ENCODE measurements at places on chromosomes 3 and 15.

- DNase-seq = no peak
These were observed 694.6 kb downstream of the TUSC7 start for GRCh38 chr3:117404141-117404540.

- no peak for DNase-seq
These were observed 558.5 kb downstream of the FOXP1 start for GRCh38 chr3:71025010-71025409.

DNA sequence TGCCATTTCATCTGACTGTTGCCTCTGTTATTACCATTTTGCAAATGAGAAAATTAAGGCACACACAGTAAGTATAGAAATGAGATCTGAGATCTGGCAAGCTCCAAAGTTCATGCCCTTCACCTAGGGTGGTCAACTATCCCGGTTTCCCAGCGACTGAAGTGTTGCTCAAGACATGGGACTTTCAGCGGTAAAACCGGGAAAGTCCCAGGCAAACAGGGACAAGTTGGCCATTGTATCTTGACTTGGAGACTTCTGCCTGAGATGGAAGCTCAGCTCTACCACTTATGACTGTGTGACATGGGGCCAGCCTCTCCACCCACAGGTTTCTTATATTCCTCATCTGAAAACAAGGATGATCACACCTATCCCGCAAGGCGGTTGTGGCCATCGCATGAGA is 55.6 kb upstream of the TPM1 start:
- no peak for DNase-seq

DNA sequence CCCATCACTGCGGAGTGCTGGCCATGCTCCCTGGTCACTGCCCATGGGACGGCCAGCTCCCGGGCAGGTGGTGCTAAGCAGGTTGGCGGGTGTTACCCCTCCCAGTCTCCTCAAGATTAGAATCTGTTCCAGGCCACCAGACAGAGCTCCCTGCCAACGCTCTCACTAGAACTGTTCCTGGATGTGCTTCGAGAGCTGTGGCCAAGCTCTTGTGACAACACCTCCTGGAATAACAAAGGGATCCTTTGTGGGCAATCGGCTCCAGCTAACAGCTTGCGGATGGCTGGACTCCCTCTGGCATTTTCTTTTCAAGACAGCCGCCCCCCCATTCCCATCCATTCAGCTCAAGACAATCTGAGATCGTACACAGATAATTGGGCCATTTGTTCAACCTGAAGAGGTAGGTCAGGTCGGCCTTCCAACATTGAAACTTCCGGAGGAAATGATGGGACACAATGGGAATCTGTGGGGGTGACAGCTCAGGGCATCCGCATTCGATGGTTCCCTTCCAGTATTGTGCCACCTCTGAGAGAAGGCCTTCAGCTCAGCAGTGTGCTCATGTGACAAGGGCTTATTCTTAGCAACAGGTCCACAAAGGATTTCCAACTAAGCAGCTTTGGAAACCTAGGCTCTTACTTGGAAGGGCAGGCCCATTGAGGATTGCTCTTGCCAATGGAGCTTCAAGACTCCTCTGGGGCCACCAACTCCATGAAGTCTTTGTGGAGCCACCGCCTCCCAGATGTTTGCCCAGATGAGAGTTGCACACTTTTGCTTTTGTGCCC is 11.6 kb upstream of the EPHB3 start:
- no peak for DNase-seq

GRCh38 chr3:172766241-172766640 is 15.7 kb downstream of the ECT2 start:
- DNase-seq = no peak

DNA sequence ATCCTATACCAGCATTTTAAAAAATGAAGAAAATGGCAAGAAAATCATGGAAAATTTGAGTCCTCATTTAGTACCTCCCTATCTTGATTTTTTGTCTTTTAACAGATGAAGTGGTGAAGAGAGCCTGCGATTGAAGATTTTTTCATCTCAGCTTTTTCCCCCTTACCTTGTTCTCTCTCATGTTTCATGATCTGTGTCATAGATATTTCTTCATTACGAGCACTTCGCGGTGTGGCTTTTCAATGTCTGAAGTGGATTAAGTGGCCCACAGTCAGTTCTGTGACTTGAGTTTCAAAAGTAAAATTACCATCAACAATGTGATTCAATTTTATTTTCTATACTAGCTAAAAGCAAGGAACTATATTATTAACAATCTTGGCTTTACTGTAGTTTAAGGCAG is 147.2 kb downstream of the FNDC3B start:
- DNase-seq = no peak

- DNase-seq = no peak
These were observed 95.8 kb upstream of the TGFBR2 start for GRCh38 chr3:30510596-30510995.

DNA sequence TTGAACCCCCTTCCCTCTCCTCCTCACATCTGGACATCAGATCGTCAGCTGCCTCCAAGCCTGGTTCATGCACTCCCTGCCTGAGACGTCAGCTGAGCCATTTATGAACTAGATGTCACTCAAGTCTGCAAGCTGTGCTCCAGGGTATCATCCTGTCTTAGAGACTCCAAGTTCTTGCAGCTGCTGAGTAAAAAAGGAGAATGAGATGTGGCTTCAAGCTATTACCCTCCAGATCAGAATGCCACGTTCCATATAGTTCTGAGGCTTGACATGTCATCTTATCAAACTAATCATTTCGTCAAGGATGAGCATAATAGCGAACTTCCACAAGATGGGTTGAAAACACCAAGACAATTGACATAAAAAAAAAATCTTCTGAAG is 766.3 kb downstream of the TBL1XR1 start:
- no peak for DNase-seq

- no peak for DNase-seq
These were observed 207.7 kb downstream of the RAP2B start for GRCh38 chr3:153369561-153370374.

GRCh38 chr3:170714122-170714521 is 128.2 kb upstream of the SLC7A14 start:
- DNase-seq = no peak

DNA sequence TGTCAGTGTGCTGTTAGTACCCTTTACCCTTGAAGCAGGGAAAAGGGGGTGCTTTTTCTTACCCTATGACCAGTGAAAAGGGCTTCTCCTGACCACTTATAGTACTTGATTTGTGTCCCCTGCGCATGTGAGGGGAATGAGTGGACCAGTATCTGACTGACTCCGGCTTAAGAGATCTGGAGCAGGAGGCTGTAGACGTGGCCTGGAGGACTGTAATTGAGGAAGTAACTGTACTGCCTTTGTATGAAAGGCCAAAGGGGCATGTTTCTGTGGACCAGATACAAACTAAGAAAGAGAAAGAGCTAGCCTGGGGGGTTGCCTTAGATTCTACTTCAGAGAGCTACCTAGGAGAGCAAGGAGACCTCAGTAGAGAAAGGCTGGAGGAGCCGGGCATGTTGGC is 89.9 kb upstream of the TBL1XR1 start:
- DNase-seq = no peak

DNA sequence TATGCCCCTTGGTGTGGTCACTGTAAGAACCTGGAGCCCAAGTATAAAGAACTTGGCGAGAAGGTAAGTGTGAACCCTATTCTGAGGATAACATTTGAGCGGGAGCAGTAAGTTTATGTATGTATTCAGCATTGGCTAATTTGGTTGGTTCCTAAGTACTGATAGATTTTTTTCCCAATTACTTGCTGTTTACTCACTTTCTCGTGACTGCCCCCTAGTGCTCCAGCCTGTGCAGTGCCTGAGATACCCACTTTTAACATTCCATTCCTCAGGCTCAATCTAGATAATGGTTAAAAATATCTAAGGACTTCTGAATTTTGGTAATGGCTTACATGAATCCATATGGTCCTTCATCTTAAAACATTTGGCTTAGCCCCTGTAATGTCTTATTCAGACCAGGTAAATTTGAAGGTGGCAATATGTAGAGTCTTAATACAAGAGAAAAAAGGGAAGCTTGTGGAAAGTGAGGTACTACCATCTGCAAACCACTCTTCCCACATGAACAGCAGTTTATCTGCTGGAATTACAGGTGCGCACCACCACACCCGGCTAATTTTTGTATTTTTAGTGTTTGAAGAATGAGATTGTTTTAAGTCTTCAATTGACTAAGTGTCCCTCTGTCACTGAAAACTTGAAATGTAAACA is 7.1 kb downstream of the ELL3 start:
- DNase-seq = no peak

- no peak for DNase-seq
These were observed 27.2 kb downstream of the ABI3BP start for GRCh38 chr3:100966049-100966491.

DNA sequence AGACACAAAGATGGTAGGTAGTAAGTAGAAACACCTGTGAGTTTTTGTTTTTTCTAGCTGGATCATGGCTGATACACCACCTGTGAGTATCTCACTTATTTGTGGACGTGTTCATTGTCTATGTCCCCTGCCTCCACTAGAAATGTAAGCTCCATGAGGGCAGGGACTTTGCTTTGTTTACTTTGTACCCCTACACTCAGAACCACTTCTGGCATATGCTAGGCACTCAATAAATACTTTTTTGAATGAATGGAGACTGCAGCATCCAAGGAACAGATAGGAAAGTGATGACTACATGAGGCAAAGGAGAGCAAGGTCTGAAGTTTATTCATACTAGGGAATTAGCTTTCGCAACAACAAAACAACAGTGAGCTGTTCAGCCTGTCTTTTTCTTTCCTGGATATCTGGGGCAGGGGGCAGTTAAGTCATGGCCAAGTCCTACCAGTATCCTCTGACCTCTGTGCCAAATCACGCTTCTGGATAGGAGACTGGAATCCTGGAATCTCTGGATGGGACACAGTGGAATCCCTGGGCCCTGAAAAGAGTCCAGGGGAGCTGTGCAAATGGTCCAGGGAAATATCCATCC is 11.6 kb upstream of the EPB42 start:
- no peak for DNase-seq

DNA sequence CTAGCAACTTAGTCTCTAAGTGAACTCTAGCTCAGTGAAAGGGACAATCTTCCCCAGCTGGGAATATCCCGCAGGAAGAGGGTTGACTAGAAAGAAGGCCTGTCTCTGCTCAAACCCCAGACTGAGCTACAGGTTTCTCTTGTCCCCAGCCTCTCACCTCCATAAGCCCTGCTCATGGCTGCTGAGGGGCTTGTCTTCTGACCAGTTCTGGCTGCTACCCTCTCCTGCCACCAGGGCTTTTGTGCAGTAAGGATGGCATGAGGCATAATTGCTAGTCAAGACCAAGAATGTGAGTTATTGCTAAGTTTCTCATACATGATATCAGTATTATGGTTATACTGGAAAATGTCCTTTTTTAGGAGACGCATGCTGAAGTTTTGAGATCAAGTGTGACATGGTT is 21.3 kb downstream of the WDR53 start:
- no peak for DNase-seq

GRCh38 chr15:88246081-88246480 is 10.5 kb downstream of the NTRK3 start:
- no peak for DNase-seq

- no peak for DNase-seq
These were observed 490.9 kb upstream of the ADAMTS9 start for GRCh38 chr3:65178703-65179102.

- no peak for DNase-seq
These were observed 11.0 kb downstream of the CHRNA7 start for GRCh38 chr15:32041294-32041693.

GRCh38 chr3:52454938-52455282 is 494 bp upstream of the NISCH start:
- DNase-seq = no peak

- no peak for DNase-seq
These were observed 7.0 kb upstream of the ACTC1 start for GRCh38 chr15:34802371-34802770.

GRCh38 chr15:88852476-88852875 is 42.9 kb downstream of the HAPLN3 start:
- DNase-seq = no peak

- no peak for DNase-seq
These were observed 18.2 kb downstream of the DNAJB8 start for GRCh38 chr3:128448491-128448890.

DNA sequence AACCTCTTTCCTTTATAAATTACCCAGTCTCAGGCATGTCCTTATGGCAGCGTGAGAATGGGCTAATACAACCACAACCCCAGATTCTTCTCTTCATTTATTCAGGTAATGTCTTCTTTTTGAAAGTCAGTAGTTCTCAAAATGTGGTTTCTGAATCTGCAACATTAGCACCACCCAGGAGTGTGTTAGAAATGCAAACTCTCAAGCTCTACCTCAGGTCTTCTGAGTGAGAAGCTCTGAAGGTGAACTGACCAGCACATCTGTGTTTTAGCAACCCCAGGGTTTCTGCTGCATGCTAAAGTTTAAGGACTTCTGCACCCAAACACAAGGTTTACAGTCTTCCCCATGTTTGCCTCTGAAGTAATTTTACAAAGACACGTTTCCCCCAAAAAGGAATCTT is 22.3 kb upstream of the TRIM59 start:
- DNase-seq = no peak

DNA sequence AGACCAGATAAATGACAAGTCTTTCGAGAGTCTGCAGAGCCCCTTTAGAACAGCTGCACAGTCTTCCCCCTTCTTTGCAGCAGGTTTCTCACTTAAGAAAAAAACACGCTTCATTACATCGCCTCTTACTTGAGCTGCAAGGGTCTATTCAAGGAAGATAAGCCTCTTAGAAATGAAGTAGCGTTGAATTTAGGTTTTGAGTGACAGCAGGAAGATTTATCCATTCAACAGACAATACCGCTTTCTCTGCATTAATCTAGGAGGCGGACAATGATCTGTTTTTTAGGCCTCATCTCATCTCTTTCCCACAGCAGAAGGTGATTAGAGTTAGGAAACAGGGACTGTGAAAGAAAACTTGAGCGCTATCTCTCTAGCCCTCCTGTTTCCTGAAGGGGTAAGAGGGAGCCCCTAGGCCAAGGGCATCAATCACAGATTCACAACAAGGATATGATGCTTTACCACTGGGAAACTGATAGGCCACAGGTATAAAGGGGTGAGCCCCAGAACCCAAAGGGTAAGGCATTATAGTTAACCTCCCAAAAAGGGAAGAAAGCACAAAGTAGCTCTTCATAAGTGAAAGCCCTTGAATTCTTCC is 84.3 kb downstream of the MECOM start:
- DNase-seq = no peak

- DNase-seq = no peak
These were observed 609 bp downstream of the RNF13 start for GRCh38 chr3:149813367-149814281.
